NCI-H1694 (cell line): ENCODE measurements at places on chromosomes 11 and 22.

GRCh38 chr11:47916361-47916841 is 64.0 kb upstream of the PTPRJ start:
- no peak for DNase-seq

DNA sequence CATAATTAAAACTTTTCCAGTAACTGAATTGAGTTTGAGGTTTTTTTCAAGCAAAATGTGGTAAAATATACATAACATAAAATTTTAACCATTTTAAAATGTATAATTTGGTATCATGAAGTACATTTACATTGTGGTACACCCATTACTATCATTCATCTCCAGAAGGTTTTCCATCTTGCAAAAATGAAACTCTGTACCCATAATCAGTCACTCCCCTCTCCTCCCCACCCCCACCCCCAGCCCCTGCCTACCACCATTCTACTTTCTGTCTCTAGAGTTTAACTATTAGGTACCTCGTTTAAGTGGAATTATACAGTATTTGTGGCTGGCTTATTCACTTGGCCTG is 63.7 kb downstream of the MICAL2 start:
- DNase-seq, result no peak

- DNase-seq, result no peak
Observed at GRCh38 chr11:35089666-35090065, 49.3 kb upstream of the CD44 start.

DNA sequence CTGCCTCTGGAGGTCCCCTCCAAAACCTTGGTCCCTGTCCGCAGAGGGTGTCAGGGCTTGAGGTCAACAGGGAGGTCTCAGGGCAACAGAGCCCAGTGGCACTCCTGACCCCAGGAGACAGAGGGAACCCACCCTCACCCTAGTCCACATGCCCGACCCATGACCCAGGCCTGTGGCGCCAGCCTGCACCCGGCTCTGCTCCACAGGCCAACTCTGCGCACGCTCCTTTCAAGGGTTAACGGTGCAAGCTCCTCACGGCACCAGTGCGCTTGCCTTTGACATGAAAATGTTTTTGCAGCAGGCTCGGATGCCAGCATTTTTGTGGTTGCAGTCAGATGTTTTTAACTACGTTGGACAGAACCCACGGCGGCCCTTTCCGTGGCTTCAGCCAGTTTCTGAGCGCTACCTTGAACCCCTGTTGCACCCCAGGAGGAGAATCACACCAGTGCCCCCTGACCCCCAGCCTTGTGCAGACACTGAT is 68.6 kb downstream of the CDKN1C start:
- no peak for DNase-seq

GRCh38 chr11:86288776-86289507 is 13.1 kb upstream of the HIKESHI start:
- DNase-seq, result no peak

GRCh38 chr11:103875855-103876510 is 160.5 kb upstream of the DDI1 start:
- no peak for DNase-seq

DNA sequence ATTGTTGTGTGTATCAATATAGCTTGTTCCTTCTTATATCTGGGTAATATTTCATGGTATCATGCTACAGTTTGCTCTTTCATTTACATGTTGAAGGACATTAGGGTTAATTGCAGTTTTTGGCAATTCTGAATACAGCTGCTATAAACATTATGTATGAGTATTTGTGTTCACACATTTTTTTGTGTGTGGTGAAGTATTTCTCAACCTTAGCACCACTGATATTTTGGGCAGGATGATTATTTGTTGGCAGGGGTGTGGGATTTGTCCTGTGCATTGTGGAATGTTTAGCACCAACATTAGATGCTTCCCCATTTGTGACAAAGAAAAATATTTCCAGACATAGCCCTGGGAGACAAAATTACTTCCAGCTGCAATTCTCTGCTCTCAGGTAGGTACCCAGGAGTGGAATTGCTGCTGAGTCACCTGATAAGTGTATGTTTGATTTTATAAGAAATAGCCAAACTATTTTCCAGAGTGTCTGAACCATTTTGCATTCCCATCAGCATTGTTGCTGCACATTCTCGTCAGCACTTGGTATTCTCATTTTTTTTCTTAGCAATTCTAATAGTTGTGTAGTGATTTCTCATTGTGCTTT is 128.2 kb downstream of the SNX19 start:
- no peak for DNase-seq

DNA sequence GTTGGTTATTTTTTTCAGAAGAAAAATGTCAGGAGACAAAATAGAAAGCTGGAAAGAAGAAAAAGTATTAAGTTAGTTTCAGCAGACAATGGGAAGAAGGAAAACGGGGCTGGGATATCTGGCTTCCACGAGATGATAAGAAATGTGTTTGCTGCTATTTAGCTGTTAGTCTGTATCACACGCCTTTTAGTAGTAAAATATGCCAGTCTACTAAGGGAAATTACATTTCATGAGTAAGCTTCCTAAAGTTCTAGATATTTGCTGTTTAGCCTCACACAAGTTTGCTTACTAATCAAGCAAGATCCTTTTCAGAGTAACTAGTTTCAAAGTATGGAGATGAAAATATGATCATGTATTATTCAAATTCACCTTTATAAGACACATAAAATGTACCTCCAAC is 1.5 kb downstream of the OR51B4 start:
- no peak for DNase-seq

DNA sequence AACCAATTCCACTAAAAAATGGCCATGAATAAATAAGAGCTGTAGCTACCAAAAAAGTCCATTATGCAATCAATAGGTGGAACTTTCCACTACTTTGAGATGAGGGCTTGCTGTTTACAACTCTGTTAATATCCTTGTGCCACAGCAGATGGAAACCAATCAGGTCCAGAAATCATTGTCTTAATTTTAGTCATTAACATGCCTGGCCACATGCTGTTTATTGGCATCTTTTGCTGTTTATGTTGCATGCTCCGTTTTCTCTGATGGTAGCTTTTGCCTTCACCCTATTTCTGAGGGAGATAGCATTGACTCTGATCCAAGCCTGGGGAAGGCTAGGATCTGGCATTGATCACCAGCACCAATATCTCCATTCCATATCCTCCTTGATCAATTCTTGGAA is 192.9 kb upstream of the SEZ6L start:
- DNase-seq, result no peak
